ENCODE measurements at places on chromosomes 5 and 9.

GRCh38 chr9:126155756-126156664 is 170.6 kb upstream of the MVB12B start:
- no peak for DNase-seq

- no peak for DNase-seq
These were observed 211.8 kb upstream of the C9orf72 start for GRCh38 chr9:27784847-27785713.

DNA sequence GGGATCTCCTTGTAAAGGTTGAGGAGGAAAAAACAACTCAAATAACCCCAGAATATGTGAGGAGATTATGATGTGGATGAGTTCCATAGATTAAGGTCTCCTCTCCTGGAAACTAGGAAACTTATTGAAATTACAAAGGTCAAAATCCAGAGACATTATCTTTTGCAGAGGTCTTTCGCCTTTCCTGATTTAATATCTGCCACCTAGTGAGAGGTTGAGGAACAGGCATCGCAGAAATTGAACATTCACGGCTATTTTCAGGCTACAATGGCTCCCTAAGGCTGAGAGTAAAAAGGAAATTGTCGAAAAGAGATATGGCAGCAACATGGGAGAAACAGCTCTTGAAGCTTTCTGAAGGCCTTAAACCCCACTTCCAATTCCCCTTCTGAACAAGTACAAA is 127.5 kb upstream of the PLCXD3 start:
- no peak for DNase-seq

DNA sequence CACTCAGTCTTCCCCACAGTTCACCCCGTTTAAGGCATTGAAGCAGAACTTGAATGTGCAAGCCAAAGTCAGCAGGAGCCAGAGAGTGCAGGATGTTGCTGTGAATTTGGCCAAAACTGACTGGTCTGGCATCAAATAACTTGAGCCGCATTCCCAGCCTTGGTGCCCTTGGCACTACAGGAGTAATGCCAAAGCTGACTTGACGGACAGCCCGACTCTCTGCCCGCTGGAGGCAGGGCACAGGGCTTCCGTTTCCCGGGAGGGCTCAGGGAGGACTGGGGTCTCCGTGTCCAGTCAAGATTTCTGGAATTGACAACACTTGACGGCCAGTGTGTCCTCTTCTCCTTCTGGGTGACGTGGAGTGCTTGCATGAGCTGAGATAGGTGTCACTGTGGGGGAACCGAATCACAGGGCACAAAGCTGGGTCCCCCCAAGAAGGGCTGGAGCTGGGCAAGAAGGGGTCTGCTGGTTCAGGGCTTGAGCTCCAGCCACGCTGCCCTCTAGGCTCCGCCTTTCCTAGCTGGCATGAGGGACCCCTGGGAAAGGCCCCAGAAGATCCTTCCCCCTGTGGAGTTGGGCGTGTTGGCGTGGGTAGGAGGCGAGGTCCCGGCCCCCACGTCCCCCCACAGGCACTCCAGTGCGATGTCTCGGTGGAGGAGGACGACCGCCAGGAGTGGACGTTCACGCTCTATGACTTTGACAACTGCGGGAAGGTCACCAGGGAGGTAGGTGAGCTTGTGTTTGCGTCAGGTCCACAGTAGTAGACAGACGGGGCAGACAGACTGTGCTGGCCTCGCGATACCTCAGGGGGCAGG is 25.2 kb downstream of the NKD2 start:
- DNase-seq: no peak

DNA sequence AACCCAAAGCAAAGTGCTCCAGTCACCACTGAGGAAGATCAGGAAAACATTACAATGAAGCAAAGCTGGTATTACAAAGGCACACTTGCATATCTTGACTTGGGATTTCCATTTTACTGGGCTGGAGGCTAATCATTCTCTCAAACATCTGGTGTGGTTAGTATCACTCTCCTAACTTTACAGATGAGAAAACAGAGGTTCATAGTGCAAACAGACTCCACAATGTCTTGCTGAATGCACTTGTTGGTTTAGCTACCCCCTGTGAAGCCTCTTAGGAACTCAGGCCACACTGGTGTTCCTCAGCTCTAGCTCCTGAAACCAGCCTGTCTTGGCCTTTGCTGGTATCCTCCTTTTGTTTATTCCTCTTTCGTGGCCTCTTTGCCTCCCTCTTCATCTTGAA is 29.5 kb upstream of the SMAD5 start:
- no peak for DNase-seq

DNA sequence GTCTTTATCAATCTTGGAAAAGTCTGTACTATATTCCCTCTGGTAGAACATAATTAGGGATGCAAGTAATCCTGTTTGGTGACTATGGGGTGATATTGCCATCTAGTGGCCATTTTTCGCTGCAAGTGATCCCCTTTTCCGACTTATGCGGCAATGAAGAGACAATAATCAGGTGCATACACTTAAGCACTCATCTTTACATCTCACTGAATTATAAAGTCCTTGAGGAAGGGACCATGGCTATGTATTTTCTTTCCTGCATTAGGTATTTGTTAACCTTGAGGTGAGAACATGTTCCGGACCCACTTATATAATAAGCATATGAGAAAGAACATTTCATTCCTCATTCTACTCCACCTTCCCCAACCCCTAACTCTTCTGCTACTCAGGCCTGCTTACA is 19.6 kb upstream of the LIX1 start:
- no peak for DNase-seq

GRCh38 chr5:133750856-133751255 is 138.5 kb upstream of the FSTL4 start:
- DNase-seq: no peak

DNA sequence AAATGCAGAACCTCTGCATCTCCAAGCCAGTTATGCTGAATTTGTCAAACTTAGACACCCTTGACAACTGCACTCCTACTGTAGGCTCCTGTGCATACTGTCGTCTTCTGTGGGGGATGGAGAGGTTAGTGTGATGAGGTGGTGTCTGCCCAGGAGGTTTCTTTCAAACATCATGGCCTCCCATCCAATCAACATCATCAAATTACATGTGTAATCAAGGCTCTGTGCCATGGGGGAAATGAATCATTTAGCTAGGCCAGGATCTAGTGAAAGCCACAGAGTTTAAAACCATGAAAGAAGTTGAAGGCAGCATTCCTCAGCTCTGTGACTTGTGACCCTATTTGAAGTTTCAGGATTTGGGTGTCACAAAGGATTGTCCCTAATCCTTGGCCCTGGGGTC is 240.6 kb downstream of the MARCHF11 start:
- no peak for DNase-seq

DNA sequence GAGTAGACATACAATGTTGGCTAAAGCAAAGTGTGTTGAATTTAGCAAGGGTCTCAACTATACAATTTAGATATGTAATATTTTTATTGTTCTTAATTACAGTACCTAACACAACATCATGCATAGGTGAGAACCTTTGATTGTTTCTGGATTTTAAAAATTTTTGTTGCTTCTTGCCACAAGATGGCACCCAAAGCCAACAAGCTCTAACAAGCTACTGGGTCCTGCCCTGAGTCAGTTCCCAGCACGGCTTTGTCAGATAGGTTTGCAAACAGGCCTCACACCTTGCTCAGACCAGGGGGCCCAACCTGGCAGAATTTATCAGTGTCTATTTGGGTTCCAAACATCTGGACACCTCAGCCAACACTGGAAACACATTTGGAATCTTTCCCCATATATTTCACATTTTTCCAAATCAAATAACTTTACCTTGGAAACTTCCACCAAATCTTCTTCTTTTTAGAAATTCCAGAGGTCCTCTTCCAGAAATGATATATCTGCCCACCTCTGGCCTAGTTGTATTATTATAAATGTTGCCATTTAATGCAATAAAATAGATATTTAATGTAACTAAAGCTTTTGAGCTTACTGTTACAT is 49.5 kb upstream of the EGFLAM start:
- DNase-seq: no peak

DNA sequence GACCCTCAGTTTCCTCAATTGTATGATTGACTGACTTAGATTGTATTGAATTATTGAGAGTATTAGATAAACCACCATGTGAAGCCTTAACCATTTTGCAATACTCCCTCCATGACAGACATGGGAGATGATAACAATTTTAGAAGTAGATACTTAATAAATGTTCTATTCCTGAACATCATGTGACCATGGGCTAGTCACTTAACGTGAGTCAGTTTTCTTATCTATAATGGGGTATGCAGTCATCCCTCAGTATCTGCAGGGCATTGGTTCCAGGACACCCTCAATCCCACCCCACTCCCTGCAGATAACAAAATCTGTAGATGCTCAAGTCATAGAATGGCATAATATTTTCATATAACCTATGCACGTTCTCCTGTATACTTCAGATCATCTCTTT is 31.0 kb downstream of the SNX18 start:
- DNase-seq: no peak

DNA sequence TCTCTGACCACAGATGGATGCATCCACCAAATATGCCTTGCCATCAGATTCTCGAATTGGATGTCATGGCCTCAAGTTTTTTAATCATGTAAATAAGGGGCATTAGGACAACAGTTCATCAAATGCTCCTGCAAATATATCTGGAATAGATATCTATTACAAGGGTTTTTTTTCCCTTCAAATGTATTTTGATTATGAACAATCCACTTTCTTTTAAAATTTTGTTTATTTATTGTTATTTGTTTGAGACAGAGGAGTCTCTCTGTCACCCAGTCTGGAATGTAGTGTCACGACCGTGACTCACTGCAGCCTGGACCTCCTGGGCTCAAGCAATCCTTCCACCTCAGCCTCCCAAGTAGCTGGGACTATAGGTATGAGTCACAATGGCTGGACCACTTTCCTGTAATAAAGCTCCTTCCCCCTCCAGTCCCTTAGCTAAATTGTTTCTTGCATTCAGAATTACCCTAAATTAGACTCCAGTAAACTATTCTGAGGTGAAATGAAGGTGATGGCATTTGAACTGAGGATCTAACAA is 1412.1 kb downstream of the EFNA5 start:
- DNase-seq: no peak

- DNase-seq: no peak
These were observed 71.4 kb upstream of the PHYKPL start for GRCh38 chr5:178304016-178304415.

- DNase-seq: no peak
These were observed 4.4 kb upstream of the ZDHHC12 start for GRCh38 chr9:128728298-128728697.

- no peak for DNase-seq
These were observed 92.5 kb upstream of the TNFSF8 start for GRCh38 chr9:115022760-115023434.

DNA sequence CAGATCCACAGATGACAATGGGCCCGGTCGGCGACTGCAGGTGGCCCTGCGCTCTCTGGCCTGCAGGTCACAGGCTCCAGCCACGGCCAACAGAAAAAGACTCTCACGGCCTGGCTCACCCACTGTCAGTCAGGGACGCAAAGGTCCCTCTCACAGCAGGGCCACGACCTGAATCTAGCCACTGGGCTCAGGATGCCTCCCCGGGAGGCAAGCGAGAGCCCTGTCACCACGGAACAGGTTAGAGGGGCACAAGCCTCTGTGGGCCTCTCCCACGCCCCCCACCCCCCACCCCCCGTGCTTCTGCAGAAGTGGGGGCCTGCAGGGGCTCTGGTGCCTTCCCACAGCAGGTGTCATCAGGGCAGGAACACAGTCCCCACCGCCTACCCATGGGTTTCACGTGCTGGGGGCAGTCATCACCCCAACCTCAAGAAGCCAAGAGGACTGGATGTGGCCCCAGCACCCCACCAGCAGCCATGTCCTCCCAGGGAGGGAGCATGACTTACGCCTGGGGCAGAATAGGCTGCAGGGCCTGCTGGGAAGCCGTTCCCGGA is 17.3 kb upstream of the EGFL7 start:
- DNase-seq: no peak

GRCh38 chr5:14035859-14036503 is 91.5 kb upstream of the DNAH5 start:
- DNase-seq: no peak

DNA sequence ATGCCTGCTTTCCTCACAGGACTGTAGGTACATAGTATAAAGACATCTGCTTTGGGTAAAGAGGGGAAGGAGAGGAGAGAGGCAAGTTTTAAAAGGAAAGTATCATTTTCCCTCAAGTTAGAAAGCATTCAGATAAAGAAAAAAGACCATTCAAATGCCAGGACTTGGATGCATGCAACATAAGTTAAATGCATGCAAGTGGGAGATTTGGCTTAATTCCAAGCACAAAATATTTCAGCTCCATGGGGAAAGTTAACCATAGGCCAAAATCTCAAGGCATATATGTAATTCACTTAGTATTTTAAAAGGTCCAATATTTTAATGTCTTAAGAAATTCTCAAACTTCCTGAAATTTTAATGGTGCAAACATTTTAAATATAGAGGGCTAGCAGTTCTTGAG is 36.4 kb downstream of the POU5F2 start:
- DNase-seq: no peak

- no peak for DNase-seq
These were observed 264.0 kb downstream of the MAN2A1 start for GRCh38 chr5:109953761-109954160.

DNA sequence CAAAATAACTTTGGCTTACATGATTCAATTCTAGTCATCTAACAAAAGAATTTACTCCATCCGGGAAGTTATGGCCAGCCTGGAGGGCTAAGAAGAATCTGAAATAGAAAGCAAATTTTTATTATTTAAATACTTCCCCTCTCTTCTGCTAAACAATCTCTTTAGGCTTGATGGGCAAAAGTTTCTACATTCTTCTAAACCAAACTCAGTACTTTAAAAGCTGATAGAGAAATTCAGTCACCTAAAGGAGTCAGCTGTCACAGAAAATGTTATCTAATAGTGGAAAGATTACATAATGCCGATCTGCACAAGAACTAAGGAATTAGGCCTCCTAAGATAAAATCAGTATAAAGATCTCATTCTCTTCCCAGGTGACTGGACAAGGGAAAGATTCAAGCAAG is 32.4 kb downstream of the GNAQ start:
- DNase-seq: no peak

- no peak for DNase-seq
These were observed 509.1 kb downstream of the RAB3C start for GRCh38 chr5:59091965-59092364.

GRCh38 chr5:163770625-163771024 is 265.2 kb downstream of the MAT2B start:
- no peak for DNase-seq

DNA sequence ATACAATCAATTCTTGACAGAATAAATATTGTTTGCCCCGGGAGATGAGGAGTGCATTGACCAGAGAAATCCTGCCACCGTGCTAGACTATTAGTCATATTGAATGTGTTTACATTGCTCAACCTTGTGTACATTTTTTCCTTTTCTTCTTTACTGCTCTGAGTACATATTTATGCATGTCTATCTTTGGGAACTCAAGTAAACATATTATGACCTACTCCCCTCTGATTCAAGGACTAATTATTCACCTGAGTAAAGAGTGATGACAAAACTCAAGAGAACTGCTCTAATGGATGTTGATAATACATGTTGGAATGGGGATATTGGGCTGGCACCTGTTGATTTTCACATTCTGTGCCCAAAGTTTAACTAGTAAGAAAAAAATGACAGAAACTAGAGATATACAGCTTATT is 3.9 kb upstream of the SPINK1 start:
- no peak for DNase-seq

- DNase-seq: no peak
These were observed 195.9 kb upstream of the PPP1R26 start for GRCh38 chr9:135283671-135284070.

GRCh38 chr5:170287532-170287931 is 10.0 kb downstream of the LCP2 start:
- no peak for DNase-seq

GRCh38 chr9:30280229-30280900 is 2104.1 kb upstream of the ACO1 start:
- no peak for DNase-seq

GRCh38 chr9:136945333-136946227 is 537 bp downstream of the C8G start:
- DNase-seq: no peak
